NCI-H526 (cell line): ENCODE measurements at places on chromosomes 2 and 18.

DNA sequence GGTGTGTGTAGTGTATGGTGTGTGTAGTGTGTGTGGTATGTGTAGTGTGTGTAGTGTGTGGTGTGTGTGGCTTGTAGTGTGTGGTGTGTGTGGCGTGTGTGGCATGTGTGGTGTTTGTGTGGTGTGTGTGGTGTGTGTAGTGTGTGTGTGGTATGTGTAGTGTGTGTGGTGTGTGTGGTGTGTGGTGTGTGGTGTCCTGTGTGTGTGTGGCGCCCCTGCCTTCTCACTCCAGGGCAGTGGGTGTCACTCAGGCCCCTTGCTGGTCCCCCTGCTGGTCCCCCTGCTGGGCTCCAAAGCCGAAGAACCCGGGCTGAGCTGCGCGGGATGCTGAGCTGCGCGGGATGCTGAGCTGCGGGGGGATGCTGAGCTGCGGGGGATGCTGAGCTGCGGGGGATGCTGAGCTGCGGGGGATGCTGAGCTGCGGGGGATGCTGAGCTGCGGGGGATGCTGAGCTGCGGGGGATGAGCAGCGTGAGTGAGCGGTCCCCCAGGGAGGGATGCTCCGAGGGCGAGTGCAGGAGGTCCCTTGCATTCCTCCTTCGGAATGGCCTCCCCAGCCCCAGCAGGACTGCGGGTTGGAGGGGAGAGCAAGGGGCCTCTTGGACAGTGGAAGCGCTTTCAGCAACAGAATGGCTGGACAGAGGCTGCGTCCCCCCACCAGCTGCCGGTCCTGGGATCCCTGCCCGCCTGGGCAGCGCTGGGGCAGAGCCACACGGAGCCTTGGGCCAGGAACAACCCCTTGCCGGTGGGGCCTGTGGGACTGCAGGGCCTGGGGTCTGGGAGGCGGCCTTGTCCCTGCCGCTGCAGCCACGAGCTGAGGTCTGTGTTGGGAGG, 3.4 kb upstream of the RTP5 start:
- DNase-seq: no peak

GRCh38 chr2:184597571-184597991, 748 bp upstream of the ZNF804A start:
- no peak for DNase-seq

DNA sequence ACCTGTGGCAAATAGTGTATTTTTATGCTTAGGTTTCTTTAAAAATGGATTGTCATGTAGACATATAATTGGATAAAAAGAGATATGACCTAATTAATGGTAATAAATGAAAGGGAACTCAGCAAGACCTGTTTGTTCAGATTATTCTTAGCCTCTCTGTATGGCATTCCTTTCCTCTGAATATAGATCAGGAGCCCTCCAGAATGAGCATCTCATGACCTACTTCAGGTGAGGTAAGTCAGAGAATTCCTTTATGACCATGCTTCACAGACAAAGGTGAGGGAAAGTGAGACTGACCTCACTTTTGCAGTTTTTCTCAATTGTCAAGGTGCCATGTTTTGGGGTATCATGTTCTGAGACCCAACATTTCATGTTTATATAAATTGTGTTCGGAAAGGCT, 1744.3 kb upstream of the PIK3C3 start:
- no peak for DNase-seq

GRCh38 chr2:30448308-30448707, 1.3 kb downstream of the LCLAT1 start:
- no peak for DNase-seq

DNA sequence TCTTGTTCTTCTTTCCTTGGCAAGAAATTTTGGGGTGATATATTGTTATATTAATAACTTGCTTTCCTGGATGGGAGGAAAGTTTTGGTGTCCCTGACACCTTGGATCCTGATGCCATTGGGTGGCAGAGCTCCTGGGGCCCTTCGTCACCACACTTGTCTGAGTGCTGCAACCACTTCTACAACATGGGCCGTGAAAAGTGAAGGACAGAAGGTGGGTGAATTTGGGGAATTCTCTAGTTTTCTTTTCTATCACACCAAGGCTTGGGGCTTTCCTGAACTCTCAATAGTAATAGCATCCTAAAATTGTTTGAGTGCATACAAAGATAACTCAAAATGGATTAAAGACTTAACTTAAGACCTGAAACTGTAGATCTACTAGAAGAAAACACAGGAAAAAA, 10.0 kb downstream of the ACOXL start:
- no peak for DNase-seq

DNA sequence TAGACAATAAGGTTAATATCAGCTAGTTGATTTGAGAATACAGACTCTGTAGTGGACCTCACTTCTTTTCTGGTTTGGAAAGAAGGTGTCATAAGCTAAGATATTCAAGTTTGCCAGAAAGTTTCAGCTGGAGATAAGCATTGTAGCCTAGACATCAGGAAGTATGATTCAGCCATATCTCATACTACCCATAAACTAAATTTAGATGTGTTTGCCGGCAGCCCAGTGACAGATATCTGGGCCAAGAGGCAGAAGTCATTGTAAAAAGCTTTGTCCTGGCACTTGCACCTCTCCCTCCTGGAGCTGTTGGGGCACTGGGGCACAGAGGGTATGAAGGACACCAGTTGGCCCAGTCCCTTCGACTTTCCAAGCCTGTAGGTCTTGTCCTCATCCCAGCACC, 128.0 kb downstream of the EPHA4 start:
- no peak for DNase-seq

GRCh38 chr18:24204904-24205303, 66.0 kb downstream of the CABYR start:
- DNase-seq: no peak

GRCh38 chr2:9694661-9695234, 64.0 kb upstream of the YWHAQ start:
- DNase-seq: no peak

- no peak for DNase-seq
These were observed 3.0 kb upstream of the MBD1 start for GRCh38 chr18:50284255-50284885.

DNA sequence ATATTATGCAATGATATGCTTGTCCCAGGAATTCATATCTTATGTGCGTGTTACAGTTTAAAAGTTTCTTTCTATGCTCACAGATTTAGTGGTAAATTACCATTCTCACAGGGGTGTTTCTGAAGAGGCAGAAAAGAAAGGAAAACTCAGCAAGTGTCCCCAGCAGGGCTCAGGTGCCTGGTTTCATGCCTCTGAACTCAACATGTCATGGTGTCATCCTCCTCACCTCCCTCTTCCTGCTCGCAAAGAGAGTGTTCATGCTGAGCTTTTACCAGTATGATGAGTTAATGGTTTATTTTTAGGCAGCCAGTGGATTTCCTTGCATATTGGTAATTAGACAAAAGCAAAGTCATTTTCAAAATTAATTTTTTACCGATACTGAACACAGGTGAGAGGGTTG, 492.9 kb upstream of the ZEB2 start:
- no peak for DNase-seq

- peak; percentile 71 for DNase-seq
These were observed at the start of gene TFPI for GRCh38 chr2:187554011-187554703. TSS of gene TFPI (minus strand) at chr2:187554435. CDS start at chr2:187503768, 50,667 bp downstream.

GRCh38 chr2:172819943-172820342, 84.3 kb downstream of the RAPGEF4 start:
- DNase-seq: no peak

GRCh38 chr2:40160751-40161218, 291.1 kb downstream of the SLC8A1 start:
- no peak for DNase-seq

- DNase-seq: no peak
These were observed 51.6 kb downstream of the WDSUB1 start for GRCh38 chr2:159234868-159235267.

DNA sequence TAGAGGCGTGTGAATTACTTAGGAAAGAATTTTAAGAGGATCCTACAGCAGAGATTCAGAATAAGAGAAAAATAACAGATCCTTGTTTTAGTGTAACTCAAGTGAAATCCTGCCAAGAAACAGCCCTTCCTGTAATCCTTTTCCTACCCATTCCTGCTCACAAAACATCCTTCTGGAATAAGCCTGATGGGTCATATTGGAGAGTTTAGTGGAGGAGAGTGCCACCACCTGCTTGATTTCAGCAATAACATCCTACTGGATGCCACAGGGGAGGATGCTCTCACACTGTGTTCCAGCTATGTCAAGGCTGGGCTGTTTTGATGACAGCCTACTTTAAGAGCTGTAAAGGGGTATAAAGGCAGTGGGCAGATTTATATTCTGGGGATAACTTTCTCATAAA, 54.8 kb upstream of the CCDC178 start:
- DNase-seq: peak; percentile 45

- DNase-seq: no peak
These were observed 33.4 kb downstream of the MYCN start for GRCh38 chr2:15973481-15974401.

- DNase-seq: no peak
These were observed 58.7 kb upstream of the GAREM2 start for GRCh38 chr2:26114151-26114550.

DNA sequence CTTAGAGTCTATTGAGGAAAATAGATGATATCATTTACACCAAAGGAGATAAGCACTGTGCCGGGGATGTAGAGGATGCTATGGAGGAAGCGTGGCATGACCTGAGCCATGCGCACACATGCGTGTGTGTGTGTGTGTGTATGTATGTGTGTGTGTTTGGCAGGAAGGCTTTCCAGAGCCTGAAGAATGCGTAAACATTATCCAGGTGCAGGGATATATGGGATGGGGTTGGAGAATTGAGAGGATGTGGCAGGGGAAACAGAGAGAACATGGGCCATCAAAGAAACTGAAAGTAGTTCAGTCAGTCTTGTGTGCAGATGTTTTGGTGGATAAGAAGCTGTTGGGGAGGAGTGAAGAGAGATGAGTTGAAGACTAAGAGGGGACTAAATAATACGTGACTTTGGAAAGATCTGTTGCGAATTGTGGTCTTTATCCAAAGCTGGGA, 9.3 kb upstream of the STAT1 start:
- no peak for DNase-seq

DNA sequence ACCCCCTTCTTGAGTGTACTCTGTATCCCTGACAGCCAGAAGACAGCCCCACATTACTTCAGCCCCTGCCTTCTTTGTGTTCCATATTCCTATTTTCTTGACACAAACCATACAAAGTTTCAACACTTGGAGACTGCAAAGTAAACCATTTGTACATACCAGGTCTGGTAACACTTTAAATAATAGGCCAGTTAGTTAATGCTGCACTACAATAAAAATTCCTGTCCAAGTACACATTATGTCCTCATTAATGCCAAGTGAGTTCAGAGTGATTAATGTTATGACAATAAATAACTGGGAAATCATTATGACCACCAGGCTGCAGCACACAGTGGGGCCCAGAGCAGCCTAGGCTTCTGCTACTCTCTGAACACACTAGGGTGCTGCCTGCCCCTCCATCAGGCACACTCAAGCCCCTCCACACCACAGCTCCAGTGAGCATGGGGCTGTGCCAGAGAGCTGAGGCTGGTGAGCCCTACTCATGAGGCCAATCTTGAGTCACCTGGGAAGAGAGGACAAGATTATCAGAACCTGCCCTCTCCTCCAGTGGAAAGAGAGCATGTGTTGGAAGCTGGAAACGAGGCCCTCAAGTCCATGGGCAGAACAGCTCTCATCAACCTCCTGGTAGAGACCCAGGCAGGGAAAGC, 138.7 kb downstream of the TTC32 start:
- no peak for DNase-seq

DNA sequence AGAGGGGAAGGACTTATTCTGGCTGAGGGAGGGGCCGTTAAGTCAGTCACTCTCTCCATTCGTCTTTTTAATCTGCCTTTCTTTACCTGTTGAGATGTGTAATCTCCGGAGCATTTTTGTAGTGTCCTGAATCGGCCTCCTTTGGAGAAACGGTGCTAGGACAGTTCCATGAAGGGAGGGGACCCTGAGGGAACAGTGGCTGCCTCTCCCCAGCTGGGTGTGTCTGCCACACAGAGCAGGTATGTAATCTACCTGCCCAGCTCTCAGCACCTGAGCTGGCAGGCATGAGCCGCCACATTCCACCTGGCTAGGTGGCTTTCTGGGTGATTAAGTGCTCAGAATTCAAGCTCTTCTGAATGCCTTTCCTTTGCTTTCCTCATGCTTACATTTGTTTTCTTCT, 131.2 kb downstream of the WDSUB1 start:
- DNase-seq: peak; percentile 62

DNA sequence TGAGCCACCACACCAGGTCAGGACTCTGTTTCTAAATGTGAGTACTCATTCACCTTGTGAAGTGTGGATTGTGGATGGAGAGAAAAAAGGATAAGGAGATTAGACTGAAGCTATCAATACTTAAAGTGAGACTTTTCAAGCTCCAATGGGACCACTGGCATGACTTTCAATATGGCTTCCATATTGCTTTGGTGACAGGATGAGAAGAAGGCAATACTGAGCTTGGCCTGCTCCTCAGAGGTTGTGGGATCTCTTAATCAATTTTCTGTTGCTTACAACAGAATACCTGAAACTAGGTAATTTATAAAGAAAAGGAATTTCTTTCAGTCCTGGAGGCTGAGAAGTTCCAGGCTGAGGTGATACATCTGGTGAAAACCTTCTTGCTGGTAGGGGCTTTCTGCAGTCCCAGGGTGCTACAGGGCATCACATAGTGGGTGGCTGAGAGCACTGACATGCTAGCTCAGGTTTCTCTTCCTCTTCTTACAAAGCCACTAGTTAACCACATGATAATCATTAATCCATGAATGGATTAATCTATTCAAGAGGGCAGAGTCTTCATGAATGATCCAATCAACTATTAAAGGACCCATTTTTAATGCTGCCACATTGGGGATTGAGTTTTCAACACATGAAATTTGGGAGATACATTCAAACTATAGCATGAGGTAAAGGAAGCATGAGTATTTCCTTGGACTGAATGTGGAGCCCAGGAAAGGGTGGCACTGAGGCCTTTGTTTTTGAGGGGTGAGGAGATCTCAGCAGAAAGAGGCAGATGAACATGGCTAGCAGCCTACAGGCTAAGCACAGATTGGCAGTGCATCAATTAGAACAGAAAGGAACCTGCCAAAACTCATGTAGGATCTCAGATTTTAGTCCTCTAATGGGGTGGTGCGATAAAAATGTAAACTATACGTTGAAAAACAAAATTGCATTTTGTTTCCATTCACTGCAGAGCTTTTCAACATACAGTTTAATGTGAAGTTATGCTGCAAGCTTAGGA, 274.5 kb downstream of the PIK3C3 start:
- no peak for DNase-seq

DNA sequence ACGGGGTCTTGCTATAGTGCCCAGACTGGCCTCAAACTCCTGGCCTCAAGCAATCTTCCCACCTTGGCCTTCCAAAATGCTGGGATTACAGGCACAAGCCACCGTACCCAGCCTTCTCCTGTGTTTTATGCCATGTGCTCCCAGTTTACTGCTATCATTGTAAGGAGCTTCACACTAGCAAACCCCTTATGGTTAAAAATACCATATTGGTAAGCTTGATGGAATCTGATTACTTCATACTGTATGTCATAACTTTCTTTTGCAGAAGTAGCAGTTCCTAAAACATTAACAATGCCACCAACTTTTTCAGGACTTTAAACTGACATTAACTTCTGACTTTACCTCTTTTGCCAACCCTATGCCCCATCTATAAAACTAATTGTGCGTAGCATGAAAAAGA, 36.2 kb downstream of the HAT1 start:
- DNase-seq: no peak

DNA sequence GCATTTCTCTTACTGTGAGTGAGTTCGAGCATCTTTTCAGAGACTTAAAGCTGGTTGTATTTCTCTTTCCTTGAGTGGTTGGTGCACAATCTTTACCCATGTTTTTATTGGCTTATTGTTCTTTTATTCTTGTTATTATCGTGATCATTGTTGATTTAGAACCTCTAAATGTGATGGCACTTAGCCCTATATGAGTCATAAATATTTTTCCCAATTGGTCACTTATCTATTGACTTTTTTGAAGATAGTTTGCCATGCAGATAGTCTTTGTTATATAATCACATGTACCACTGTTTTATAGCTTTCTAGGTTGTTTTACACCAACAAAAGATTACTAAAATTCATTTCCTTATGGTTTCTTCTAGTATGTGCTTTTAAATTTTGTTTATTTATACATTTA, 141.6 kb upstream of the MSH6 start:
- no peak for DNase-seq
